NCI-H1436 (cell line): ENCODE measurements at places on chromosomes 7 and 10.

- no peak for DNase-seq
Measured at GRCh38 chr7:101717628-101718357, 88.7 kb upstream of the MYL10 start.

DNA sequence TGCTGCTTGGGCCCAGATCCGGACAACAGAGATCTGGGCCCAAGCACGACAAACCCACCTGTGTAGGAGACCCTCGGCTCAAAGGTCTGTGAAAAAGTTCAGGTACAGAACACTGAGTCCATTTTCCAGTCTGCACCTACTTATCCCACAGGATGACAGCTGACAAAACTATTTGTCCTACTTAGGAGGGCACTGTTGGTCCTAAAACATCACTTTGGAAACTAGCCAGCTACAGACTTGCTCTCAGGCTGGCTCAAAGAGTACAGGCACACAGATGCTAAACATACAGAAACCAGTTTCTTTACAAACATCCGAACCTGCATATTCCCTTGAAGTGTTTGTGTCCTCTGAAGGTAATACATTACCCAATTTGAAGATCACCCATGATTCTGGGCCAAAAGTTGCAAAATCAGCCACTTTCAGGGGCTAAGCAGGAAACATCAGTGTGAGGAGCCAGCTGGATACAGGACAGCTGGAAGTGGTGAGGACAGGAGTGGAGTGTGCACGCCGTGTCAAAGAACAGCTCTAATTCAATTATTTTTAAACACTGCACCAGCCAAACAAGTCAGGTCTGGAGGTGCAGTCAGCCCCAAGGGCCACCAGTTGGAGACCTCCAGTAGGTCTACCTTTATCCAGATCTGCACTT lies 88.5 kb downstream of the NOC3L start:
- DNase-seq, result no peak

DNA sequence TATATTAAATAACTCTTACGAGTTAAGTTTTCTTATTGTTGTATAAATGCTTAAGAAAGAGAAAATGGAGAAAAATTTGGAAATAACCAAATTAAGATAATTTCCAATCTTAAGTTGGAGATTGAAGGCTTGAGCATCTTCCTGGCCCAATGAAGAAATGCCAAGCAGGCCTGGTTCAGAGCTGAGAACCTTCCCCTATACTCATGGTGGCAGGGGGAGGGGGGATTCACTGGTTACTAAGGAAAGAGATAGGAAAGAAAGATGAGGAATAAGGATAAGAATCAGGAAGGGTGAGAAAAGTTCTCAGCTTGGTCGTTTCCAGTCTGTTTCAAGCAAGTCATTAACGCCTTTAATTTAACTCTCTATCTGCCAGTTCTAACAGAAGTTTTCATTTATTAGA lies 166.2 kb downstream of the AVL9 start:
- DNase-seq, result no peak

GRCh38 chr10:113316506-113316905 lies 236.3 kb upstream of the HABP2 start:
- no peak for DNase-seq

- DNase-seq, result no peak
Measured at GRCh38 chr10:129628823-129629222, 161.8 kb downstream of the MGMT start.

DNA sequence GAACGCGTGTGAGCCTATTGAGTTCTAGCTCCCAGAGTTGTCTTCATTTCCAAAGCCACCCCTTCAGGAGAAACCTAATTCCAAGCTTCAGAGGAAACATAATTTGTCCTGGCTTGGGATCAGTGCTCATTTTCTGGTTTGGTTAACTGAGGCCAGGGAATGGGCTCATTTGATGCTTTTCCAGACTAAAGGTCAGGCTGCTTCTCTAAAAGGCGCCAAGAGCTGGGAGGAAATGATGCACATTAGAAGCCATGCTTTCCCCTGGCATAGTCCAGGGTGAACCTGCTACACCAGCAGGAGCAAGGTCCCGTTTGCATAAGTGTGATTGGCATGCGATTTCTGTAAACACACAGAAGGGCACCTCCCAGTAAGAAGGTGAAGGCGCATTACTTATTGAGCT lies 435.0 kb downstream of the GALNT17 start:
- DNase-seq, result no peak

- DNase-seq, result no peak
Measured at GRCh38 chr7:43492896-43493295, 90.0 kb upstream of the STK17A start.

- DNase-seq, result no peak
Measured at GRCh38 chr10:116210588-116211346, 62.2 kb downstream of the GFRA1 start.

DNA sequence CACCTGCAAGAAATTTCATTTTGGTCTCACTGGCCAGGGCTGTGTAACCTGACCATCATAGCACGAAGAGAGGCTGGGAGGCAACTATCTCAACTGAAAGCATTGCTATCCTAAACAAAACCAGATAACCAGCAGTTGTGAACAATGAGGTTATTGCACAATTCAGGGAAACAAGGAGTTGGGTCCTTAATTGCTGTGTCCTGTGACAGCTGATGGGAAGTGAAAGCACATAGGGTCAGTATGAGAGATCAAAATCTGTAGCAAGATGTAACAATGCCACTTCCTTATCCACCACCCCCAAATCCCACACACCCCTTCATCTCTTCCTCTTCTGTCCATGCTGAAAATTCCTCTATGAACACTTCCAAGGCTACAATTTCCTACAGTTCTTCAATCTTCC lies 80.2 kb downstream of the HTR7 start:
- DNase-seq, result no peak

- no peak for DNase-seq
Measured at GRCh38 chr7:744854-745430, 17.9 kb upstream of the PRKAR1B start.

DNA sequence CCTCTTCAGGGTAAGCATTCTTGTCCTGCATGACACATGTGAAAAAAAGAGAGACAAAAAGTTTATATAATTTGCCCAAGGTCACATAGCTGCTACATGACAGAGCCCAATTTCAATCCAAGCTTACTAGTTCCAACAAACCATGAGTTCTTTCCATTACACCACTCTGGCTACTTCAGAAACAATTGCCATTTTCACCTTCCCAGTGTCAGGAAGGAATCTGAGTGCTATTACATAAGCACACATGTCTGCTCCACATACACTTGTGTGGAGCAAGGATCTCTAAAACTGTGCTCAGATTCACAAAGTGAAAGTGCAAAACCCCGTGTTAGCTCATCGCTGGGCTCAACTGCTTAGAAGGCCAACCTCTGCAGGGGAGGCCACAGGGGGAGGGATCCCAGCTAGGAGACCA lies 356.2 kb upstream of the NFE2L3 start:
- no peak for DNase-seq

DNA sequence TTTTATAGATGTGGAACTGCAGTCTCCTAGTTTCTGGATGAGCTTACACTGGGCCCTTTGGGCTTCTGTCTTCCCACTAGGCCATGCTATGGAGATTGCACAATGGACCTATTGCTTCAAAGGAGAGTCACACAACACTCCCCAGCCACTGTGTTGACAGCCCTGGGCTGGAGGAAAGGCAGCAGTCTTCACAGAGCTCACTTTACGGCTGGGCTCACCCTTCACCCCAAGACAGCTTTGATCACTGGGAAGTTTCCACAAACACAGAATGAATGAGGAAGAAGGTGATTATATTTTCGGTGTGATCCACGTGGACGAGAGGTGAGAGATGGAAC lies 92.7 kb upstream of the GDF10 start:
- DNase-seq, result no peak

- DNase-seq, result no peak
Measured at GRCh38 chr10:37439826-37440225, 314.4 kb downstream of the ANKRD30A start.

DNA sequence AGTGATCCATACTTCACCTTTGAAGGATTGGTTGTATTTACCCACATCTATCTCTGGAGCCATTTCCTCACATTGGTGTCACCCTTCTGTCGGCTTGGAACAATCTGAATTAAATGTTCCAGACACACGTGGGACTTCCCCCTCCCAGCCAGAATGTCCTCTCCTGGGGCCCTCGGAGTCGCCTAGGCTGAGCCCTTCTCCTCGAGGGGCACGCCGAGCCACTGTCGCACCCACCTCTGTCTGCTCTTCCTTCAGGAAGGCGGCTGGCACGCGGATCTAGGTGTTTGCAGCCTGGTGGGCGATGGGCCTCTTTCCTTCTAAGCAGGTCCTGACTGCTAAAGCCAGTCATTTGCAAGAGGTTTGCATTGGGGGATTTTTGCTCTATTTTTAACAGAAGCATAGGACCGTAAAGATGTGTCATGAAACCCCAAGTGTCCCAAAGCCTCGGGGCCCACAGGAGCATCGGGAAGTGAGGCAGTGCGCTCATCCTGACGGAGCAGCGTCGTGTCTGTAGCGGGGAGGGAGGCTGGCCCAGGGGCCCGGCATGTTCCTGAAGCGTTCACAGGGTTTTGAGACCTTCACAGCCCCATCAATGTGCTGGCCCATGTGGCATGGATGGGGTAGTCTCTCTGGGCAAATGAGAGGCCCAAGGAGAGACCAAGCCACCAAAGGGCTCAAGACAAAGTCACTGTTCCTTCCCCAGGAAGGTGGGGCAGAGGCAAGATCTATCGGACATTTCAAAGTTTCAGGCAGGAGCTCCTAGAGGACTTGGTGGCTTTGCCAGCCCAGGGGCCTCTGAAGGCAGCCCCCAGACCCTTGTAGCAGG lies 86.7 kb downstream of the RGS10 start:
- no peak for DNase-seq

- DNase-seq, result no peak
Measured at GRCh38 chr7:44743750-44744149, 4.9 kb upstream of the ZMIZ2 start.

- DNase-seq, result no peak
Measured at GRCh38 chr10:132290631-132291030, 17.1 kb downstream of the STK32C start.

DNA sequence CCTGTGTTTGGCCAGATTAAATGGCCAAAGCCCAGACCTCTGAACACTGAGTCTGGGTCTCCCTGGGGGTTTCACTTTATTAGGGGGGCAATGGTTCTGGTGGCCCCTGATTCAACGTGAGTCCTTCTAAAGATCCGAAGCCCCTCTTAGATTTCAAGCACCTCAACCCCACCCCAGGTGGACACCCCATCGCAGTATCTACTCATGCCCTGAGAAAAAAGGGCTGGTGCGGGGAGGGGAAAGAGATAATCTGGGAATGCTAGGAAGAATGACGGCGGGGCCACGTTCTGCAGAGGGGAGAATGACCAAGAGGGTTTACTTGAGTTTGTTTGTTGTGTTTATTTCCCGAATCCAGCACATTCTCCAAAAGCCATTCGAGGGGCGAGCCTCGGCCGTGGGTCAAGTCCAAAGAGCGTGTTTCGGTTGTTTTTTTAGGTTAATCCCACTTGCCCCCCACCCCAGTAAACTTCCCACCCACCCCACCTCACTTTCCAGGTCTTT lies 832 bp downstream of the PDLIM1 start:
- no peak for DNase-seq

GRCh38 chr7:17021205-17021604 lies 139.4 kb upstream of the AGR3 start:
- no peak for DNase-seq

DNA sequence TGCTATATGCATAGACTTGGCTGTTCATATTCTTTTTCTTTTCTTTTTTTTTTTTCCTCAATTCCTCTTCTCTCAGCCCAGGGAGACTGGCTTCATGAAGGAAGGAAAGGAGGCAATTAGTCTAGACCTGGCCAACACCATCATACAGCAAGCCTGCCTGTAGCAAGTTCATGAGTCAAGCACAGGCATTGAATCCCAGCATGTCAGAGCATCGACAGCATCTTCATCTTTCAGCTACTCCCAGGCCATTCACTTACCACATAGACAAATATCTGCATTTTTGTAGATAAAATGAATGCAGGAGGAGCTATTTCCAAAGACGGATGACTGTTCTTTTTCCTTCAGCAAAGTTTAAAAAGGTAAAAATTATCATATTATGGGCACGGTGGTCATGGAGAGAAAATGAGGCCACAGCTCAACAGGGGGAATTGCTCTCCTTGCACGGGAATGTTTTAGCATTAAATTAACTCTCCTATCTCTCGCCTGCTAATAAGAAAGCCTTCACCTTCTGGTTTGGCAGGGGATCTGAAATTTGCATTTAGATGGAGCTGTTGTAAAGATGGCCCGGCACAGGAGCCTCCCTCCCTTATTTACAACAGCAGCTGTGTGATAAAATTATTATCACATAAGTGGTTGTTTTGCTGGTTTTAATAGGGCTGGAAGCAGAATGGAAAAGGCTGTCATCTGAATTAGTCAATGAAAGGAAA lies 626.5 kb upstream of the AUTS2 start:
- no peak for DNase-seq

GRCh38 chr10:132033632-132034031 lies 32.1 kb upstream of the JAKMIP3 start:
- no peak for DNase-seq

- DNase-seq, result no peak
Measured at GRCh38 chr7:1538544-1539180, 8.2 kb downstream of the MAFK start.

GRCh38 chr10:22436526-22436892 lies 91.2 kb downstream of the SPAG6 start:
- DNase-seq, result no peak

- no peak for DNase-seq
Measured at GRCh38 chr7:5689118-5689517, 92.3 kb downstream of the RNF216 start.

DNA sequence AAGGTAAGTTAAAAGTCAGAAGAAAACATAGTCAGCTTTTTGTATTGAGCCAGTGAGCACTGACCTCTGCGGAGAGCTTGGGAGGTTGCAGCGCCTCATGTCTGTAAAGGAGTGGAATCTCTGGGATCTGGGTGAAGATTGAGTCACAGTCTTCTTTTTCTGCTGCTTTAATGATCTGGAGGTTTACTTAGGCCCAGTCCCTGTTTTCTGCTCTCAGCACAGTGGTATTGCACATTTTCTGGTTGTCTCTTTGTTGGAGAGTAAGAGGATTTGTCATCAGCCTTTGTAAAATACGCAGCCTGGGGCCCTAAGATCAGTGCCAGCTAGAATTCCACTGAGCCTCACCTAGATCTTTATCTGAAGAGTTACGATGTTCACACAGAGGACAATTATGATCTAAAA lies 58.3 kb upstream of the GJD4 start:
- DNase-seq, result no peak

DNA sequence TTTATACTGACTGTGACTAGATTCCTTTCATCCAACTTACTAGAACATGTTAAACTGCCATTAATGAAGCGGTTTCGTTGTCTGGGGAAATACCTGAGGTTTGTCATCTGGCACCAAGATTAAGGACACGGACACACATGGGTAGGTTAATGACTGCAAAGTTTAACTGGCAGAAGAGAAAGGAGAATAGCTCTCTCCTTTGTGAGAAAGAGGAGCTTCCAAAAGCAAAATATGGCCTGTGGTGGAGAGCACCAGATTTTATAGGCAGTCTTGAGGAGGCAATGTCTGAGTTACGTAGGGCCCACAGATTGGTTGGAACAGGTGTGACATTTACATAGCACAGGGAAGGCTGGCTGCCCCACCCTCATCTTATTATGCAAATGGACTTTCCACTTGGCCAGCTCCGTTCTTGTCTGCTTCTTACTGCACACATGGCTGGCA lies 1193.0 kb upstream of the CELF2 start:
- no peak for DNase-seq
